Left renal cortex interstitium (tissue), 4 donors: ENCODE measurements at places on chromosomes 13 and 19.
A peak's percentile ranks its signal among the peaks of the same experiment; 100 is the strongest.

DNA sequence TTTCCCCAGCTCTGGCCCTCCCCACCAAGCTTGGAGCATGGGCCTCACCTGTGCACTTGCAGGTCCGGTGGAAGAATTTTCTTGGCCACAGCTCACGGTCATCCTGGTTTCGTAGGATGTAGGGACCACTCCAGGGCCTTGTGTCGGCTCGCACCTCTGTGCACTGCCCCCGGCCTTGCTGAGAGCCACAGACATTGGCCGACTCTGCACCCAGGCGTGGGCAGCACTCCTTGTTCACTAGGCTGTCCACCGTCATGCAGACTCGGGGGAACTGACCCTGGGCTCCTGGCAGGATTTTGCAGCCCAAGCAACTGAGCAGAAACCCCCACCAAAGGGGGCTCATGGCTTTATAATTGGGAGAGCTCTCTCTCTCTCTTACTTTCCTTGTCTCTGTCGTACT is 569 bp downstream of the DCT start:
- DNase-seq, result no peak

DNA sequence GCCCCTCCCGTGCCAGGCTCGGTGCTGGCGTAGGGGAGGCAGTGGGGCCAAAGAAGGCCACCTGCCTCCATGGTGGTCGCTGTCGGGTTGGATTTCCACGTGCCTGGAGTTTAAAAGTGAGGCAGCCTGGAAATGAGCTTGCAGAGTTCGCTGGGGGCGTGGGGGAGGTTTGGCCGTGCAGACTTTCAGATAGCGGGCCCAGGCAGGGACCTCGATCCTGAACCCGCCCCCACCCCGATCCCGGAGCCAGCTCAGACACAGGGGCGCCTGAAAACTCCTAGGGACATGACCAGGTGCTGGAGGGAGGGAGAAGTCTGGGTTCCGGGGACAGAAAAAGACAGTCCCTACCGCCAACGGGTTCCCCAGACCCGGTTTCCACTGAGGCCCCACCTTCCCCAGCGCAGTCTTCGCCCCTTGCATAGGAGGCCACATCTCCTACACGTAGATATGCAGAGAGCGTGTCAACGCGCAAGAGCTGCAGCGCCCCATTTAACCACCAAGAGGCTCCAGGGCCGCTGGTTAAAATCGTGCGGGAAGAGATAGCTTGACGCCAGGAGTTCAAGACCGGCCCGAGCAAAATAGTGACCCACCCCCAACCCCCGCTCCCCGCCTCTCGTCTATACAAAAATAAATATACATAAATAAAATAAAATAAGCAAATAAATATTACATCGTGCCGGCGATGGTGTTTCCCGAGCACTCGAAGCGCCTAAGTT is 8.5 kb downstream of the CCDC8 start:
- DNase-seq, result no peak

GRCh38 chr13:109160357-109160756 is 530.9 kb downstream of the MYO16 start:
- DNase-seq, result no peak

GRCh38 chr19:30004403-30004802 is 62.4 kb downstream of the URI1 start:
- DNase-seq, result no peak

- DNase-seq, result no peak
These were observed 737.4 kb downstream of the UQCRFS1 start for GRCh38 chr19:28475525-28475924.

DNA sequence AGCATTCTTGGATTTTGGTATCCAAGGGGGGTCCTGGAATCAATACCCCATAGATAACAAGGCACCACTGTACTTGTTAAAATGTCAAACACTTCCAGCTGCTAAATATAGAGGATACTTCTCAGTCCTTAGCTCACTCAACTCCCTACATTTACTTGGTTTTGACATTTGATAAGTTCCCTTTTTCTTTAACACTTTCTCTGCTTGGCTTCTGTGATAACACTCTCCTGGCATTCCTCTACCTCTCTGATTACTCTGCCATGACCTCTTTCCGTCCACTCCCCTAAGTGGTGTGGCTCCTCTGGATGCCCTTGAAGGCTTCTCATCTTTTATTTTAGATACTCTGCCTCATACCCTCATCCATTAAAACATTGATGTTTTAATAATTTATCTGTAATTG is 65.2 kb downstream of the MICU2 start:
- DNase-seq, result no peak

DNA sequence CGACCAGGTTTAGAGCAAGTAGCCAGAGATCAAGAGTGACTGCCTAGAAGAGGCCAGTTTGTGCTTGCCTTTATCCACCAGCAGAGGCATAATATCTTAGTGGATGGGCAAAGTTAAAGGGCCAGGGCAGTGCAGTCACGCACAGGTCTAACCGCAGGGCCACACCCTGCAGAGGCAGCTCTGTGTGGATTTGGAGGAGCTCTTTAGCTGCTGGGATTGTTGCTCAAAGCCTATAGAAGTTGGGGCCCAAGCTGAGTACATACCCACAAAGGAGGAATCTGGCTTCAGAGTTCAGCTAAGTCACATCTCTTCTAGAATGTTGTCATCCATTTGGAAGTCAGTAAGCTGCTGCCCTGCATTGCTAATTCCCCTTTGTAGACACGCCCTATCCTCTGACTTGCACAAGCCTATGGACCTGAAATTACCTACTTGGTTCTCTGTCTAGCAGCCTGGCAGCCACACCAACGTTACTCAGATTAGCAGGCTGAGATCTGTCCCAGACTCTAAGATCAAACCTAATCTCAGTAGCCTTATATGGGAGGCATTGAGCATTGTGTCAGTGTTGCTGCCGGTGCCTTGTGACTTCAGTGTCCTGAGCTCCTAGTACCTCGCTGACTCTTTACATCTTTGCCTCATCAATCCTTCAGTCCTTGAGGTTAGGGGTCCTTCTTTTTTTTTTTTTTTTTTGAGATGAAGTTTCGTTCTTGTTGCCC is 102.9 kb upstream of the STARD13 start:
- DNase-seq, result no peak

DNA sequence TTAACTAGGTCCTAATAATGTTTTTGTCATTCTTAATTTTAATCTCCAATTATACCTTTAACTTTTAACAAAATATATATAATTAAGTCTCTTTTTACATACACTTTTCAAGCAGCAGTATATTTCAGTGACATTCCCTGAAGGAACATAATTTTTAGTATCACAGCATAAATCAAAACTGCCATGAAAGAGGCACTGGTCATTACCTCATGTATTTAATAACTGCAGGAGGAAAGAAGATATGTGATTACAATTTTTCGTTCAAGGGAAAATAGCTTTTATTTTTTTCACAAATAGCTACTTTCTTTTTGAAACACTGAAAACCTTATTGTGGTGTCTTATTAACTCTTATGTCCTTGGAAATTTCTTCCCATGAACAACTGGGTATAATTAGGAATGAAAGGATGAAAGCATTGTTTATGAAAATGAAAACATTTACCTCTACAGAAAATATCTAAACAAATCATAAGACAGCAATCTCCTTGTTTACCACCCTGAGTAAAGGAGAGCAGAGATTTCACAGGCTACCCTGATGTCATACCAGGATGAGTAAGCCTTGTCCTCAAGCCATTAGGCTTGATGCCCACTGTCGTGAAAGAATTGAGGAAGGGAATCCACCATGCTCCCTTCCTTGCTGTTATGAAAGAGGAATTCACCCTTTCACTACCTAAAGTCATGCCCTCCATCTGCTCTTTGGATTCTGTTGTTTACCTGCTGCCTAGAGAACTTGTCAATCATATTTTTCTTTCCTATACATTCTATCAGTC is 877.2 kb upstream of the PCDH20 start:
- DNase-seq, result no peak

GRCh38 chr13:19861762-19862161 is 1.7 kb downstream of the ZMYM5 start:
- no peak for DNase-seq

DNA sequence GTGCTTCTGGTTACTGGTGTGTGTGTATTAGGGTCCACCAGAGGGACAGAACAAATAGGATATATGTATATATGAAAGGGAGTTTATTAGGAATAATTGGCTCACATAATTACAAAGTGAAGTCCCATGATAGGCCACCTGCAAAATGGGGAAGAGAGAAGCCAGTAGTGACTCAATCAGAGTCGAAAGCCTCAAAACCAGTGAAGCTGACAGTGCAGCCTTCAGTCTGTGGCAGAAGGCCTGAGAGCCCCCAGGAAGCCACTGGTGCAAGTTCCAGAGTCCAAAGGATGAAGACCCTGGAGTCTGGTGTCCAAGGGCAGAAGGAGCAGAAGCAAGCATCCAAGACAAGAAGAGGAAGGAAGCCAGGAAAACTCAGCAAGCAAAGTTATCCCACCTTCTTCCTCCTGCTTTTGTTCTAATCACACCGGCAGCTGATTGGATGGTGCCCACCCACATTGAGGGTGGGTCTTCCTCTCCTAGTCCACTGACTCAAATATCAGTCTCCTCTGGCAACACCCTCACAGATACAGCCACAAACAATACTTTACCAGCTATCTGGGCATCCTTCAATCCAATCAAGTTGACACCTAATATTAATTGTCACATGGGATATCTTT is 21.7 kb upstream of the SCEL start:
- no peak for DNase-seq

DNA sequence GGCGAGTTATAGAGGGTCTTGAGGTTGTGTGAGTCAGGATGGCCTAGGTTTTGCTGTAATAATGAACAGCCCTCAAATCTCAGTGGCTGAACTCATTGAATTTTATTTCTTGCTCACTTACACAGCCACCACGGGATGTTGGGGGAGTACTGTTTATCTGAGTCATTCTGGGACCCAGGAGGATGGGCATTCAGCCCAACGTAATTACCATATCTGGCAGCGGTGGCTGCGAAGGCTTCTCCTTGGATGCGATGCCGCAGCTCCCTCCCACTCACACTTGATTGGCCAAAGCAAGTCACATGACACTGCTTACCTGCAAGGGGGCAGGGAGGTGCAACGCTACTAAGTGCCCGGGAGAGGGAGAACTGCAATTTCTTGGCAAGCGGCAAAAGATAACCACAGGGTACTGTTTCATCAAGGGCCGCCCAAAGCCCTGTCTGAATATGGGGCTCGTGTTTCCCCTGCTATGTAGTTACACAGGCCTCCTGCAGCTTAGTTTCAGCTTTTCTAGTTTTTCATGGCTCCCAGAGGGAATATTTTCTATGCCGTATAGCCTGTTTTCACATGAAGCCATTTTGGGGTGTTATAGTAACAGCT is 19.9 kb downstream of the ZSWIM9 start:
- DNase-seq, result no peak

- no peak for DNase-seq
These were observed 42.3 kb downstream of the GJA3 start for GRCh38 chr13:20118268-20119140.

DNA sequence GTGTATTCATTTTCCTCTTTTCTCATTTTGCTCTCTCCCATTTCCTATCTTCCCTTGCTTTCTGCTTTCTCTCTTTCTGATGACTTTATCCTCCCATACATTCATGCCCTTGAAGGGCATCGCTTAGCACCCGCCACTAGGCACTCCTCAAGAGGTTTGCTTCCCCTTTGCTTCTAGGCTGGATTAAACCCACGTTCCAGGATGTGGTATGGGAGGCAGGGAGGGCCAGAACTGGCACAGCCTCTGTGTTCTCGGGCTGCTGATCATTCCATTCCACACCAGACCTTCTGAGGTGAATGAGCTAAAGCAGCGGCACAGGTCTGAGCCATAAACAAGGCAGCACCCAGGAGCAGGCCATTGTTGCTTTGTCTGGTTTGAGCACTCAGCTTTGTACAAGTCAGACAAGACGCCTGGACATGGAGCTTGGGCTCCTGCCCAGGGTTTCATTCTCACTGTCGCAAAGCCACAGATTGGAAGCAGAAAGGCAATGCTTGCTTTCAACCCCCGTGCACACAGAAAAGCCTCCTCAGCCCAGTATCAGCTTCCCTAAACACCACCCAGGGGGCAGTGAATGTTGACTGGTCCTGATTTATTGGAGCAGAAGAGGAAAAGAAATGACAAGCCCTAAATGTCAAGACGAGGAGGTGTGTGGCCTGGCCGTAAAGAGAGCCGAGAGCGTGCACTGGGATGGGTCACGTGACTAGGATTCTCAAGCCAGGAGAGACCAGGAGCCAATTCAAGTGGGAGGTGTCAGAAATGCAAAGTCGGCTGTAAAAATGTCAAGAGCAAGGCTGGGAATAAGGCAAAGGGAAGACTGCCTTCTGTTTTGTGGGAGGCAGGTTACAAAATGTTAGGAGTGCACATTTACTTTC is 218.0 kb upstream of the SERP2 start:
- peak; percentile 73 for DNase-seq

GRCh38 chr13:19817510-19818158 is 34.9 kb upstream of the PSPC1 start:
- no peak for DNase-seq

DNA sequence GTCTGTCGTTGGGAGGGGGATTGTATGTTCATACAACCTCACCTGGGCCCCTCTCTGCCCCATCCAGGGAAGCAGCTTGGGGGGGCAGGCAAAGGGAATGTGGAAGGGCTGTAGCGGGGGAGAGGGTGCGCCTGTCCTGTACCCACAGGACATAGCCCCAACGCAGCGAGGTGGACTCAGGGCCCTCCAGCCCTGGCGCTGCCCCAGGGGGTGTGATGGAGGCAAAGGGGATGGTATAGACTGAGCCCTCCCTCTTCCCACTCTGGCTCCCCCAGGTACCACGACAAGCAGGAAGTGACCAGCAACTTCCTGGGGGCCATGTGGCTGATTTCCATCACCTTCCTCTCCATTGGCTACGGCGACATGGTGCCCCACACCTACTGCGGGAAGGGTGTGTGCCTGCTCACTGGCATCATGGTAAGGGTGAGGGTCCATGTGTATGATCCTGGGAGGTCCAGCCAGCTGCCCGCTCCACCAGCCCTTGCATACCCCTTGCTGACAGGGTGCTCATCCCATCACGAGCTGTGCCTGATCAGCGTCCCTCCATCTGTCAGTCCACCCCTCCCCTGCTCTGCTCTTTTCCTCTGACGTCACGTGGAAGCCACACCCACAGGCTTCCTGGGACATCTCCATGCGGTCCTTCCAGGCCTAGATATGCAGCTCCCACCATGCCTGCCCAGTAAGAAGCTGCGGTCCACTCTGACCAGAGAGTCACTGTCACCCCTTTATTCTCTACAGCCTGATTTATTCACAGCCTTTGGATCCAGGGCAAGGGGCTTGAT is 18.3 kb downstream of the KCNN1 start:
- no peak for DNase-seq

DNA sequence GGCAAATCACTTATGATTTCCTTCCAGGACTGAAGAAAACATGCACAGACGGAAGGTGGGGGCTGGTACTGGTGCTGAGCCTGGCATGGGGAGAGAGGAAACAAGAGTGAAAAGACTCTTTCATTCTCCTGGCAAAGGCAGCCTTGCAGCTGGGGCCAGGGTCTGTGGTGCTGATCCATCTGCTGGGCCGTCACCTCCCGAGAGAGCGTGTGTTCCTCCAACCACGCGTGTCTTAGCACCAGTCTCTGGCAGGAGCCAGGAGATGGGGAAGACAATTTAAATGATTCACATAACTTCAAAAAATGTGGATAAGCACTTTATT is 23.9 kb upstream of the SPART start:
- DNase-seq, result no peak

DNA sequence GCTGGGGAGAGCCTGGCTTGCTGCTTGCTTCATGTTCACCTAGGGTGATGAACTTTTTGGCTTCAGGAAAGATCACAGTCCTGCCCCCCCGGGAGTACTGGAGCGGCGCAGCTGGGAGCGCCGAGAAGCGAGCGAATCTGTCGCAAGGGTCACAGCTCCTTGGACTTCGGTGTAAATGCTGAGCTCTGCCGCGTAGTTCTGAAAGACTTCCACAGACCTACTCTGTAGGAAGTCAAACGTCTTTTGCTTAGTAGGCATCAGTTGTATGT is 2.7 kb downstream of the ING1 start:
- no peak for DNase-seq
